Effector memory CD4-positive, alpha-beta T cell (primary cell): ENCODE measurements at places on chromosomes 5 and 9.

GRCh38 chr9:12875191-12875590 is 100.4 kb downstream of the LURAP1L start:
- DNase-seq = no peak
- no peaks in the 10 kb centered on the region for H3K4me1 ChIP-seq
- no peak overlapping the region for H3K4me3 ChIP-seq
- no peaks in the 10 kb centered on the region for H3K27me3 ChIP-seq
- no peaks in the 10 kb centered on the region for H3K36me3 ChIP-seq

DNA sequence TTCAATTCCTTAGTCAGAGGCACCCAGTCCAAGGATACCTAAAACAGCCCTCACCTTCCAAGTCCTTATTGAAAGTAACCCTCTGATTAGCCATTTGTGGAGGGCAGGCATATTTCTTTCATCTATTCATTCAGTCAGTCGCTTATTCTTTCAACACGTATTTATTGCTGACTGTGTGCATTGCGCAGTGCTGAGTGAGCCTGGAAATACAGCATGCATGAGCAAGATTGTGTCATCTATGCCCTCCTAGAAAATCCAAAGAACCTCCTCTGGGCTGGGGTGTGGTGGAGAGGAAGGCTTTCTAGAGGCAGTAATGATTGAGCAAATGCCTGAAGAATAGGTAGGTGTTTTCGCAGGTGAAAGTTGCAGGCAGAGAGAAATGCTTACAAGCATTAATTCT is 8.5 kb upstream of the FEM1C start:
- H3K27ac ChIP-seq = no peak overlapping the region
- H3K27me3 ChIP-seq = no peaks in the 10 kb centered on the region
- no peak overlapping the region for H3K4me3 ChIP-seq
- no peaks in the 10 kb centered on the region for H3K36me3 ChIP-seq
- DNase-seq = no peak
- no peaks in the 10 kb centered on the region for H3K4me1 ChIP-seq

DNA sequence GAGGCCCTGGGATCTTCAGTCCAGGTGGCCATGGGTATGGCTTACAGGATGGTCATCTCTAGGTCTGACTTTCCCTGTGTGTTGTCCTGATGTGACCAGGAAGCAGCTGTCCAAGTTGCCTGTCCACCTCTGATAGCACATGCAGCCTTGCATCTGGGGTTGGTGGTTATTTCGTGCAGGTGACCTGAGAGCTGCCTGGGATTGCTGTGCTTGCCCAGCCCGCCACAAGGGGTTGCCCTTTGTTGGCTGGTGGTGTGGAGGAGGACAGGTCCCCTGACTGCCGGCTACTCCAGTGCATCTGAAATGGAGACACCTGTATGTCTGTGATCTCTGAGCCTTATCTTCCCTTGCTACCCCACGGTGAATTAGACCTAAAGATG is 212.6 kb downstream of the ARHGAP26 start:
- H3K27ac ChIP-seq = no peak overlapping the region
- H3K36me3 ChIP-seq = no peaks in the 10 kb centered on the region
- DNase-seq = no peak

DNA sequence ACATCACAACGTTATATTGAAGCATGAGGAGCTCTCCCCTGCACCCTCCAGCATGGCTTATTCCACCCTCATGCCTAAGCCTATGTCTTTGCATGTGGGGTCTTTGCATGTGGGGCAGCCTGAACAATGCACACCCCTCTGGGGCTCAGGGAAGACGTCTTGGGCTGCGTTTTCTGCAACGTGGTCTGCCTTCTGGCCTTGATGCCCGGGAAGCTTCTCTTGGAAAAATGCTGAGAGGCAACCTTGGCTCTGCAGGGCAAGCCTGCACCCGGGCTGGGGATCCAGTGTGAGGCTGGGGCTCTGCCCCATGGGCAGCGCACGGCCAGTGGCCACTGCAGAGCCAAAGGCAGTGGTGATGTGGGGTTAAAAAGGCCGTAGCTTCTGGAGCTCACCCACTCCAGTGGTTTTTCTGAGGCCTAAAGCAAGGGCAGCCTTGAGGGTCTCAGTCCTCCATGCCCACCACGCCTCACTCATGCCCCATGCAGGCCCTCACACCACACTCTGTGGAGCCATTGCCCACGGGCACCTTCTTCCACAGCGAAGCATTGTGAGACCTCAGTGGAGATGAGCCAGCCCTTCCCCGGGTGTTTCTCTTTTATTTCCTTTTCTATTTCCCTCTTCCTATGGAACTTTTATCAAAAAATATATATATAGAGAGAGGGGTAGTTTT is 112.2 kb downstream of the MRPL36 start:
- no peaks in the 10 kb centered on the region for H3K27me3 ChIP-seq
- H3K27ac ChIP-seq = no peak overlapping the region
- no peak overlapping the region for H3K4me3 ChIP-seq

DNA sequence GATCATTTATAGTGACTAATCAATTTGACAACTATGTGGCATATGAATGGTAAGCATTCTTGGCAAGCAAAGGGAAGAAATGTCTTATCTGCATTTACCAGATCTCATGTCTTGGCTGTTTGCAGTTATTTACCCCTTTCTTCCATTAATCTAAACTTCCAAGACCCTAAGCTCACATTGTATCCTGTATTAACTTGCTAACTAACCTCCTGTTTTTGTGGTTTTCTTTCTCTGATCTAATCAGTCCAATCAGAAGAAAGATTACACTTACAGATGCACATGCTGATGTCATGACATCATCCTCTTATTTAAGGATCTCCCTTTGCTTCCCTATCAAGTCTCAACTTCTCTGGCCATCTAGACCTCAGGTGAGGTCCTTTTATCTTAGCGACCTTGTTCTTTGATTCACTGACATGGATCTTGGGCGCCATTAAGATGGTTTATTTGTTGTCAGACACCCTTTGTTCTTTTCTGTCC is 95.5 kb downstream of the F2RL2 start:
- H3K27ac ChIP-seq = no peak overlapping the region
- DNase-seq = no peak
- no peak overlapping the region for H3K4me3 ChIP-seq
- no peaks in the 10 kb centered on the region for H3K27me3 ChIP-seq
- H3K4me1 ChIP-seq = peaks cover 28% of the 10 kb centered on the region

DNA sequence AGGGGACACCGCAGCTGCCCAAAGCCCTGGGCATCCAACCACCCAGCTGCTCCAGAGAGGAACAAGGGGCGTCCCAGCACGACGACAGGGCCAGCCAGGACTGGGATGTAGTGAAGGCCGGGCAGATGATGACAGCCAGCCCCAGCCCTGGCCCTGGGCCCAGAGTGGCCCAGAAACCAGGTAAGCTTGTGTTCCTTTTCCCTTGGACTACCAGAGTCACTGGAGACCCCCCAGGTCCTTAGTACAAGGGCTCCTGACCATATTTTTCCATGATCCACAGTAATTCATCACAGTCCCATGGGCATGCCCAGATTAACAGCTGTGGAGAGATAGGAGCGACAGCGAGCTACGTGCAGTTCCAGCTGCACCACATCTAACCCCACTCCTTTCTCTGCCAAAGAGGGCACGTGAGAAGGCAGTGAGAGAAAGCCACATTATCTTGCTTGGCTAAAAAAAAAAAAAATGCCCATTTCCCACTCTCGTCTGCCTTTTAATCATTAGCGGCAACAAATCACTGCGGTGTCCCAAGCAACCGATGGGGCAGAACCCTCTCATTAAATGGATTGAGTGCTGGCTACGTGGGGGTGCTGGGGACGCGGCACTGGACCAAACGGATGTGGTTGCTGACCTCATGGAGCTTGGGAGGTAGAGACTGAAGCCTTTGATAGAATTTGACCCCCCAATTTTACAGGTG is 21.7 kb upstream of the SYNPO start:
- no peak overlapping the region for H3K4me3 ChIP-seq
- no peak overlapping the region for H3K27ac ChIP-seq
- no peak for DNase-seq
- H3K36me3 ChIP-seq = no peaks in the 10 kb centered on the region
- H3K4me1 ChIP-seq = peaks cover 2% of the 10 kb centered on the region
- H3K27me3 ChIP-seq = no peaks in the 10 kb centered on the region

DNA sequence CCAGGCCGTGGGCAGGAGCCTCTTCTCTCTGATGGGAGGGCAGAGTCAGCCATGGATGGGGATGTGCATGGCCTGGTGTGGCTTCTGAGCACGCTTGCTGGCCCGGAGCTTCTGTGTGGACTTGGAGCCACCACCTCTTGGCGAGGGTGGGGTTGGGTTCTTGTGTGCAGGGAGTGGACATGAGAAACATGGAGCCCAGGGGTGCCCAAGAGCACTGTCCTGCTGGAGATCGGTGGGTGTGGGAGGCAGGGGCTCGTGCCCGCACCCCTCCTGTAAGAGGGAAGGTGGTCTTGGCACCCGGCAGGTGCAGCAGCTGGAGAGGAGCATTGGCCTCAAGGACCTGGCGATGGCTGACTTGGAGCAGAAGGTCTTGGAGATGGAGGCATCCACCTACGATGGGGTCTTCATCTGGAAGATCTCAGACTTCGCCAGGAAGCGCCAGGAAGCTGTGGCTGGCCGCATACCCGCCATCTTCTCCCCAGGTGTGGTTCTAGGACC is 23.8 kb downstream of the FBXW5 start:
- peaks cover 61% of the 10 kb centered on the region for H3K36me3 ChIP-seq
- no peak overlapping the region for H3K27ac ChIP-seq
- no peaks in the 10 kb centered on the region for H3K4me1 ChIP-seq

- no peaks in the 10 kb centered on the region for H3K36me3 ChIP-seq
- H3K4me1 ChIP-seq = no peaks in the 10 kb centered on the region
- no peaks in the 10 kb centered on the region for H3K27me3 ChIP-seq
- H3K27ac ChIP-seq = no peak overlapping the region
- no peak overlapping the region for H3K4me3 ChIP-seq
- DNase-seq = no peak
Measured at GRCh38 chr9:21764846-21765245, 37.6 kb upstream of the MTAP start.

DNA sequence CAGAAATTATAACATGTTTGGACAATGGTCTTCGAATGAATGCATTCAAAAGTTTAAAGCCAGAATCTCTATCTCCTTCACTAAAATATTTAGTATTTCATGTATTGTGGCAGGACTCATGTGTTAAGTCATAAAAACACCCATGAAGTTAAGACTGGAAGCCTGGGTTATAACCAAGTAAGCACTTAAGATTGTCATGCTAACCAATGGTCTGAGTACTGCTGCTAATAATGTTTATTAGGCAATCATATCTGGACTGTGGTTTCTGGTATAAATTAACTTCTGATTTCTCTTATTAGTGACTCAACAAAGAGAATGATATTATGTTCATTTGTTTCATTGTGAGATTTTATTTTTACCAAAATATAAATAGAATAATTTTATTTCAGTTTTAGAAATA is 297.9 kb upstream of the EDIL3 start:
- H3K36me3 ChIP-seq = no peaks in the 10 kb centered on the region
- H3K4me1 ChIP-seq = no peaks in the 10 kb centered on the region
- no peak overlapping the region for H3K4me3 ChIP-seq
- H3K27ac ChIP-seq = no peak overlapping the region
- H3K27me3 ChIP-seq = no peaks in the 10 kb centered on the region

GRCh38 chr9:128716581-128717254 is 7.2 kb downstream of the ZDHHC12 start:
- peaks cover 14% of the 10 kb centered on the region for H3K36me3 ChIP-seq
- no peak overlapping the region for H3K4me3 ChIP-seq
- H3K27me3 ChIP-seq = no peaks in the 10 kb centered on the region
- H3K4me1 ChIP-seq = no peaks in the 10 kb centered on the region
- DNase-seq = no peak

- DNase-seq = no peak
- H3K4me1 ChIP-seq = no peaks in the 10 kb centered on the region
- no peak overlapping the region for H3K4me3 ChIP-seq
- no peak overlapping the region for H3K27ac ChIP-seq
- no peaks in the 10 kb centered on the region for H3K36me3 ChIP-seq
Measured at GRCh38 chr5:56755036-56755555, 60.3 kb upstream of the MAP3K1 start.

DNA sequence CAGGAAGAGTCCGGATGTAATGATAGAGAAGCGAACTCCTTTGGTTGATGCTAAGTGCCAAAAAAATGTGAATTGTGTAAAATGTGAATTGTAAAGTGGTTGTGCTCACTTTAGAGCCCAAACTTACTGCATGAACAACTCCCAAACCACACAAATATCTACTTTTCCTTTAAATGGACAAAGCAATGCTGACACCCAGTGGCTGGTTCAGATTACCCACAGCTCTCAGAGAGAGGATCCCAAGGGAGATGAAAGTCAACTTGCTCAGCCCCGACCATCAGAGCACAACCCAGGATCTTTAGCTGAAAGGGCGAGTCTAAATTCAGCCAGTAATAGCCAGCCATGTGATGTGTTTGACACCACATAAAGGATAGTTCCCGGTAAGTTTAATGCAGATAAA is 133.7 kb downstream of the NMUR2 start:
- no peaks in the 10 kb centered on the region for H3K4me1 ChIP-seq
- no peaks in the 10 kb centered on the region for H3K27me3 ChIP-seq
- no peaks in the 10 kb centered on the region for H3K36me3 ChIP-seq
- no peak for DNase-seq

- H3K27me3 ChIP-seq = no peaks in the 10 kb centered on the region
- DNase-seq = no peak
- H3K36me3 ChIP-seq = no peaks in the 10 kb centered on the region
Measured at GRCh38 chr5:38319491-38319890, 61.1 kb downstream of the EGFLAM start.

DNA sequence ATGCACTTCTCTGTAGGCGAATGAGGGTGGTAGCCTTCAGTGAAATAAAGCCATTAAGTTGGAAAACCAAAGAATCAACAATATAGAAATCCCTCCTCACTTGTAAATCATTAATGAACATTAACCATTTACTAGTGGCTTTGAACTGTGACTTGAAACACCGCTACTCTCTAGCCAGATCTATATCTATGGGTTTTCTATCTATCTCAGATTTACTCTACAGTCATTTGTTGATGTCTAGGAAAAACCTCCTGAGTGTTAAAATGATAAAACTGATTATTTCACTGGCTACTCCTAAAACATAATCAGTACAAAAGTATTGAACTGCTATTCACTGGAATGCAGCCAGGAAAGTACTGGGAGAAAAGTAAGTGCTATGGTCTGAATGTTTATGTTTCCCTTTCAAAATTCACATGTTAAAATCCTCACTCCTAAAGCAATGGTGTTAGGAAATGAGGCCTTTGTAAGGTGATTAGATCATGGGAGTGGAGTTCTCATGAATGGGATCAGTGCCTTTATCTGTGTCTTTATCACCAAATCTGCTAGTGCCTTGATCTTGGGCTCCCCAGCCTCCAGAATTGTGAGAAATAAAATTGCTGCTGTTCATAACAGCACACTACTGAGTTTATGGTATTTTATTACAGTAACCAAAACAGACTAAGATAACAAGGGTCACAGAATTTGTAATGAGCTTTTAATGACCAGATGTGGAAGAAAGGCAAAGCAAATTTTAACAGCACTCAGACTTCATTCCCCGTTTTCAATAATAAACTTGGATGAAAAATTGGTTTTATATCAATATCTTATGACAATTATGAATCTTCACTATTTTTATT is 8.6 kb upstream of the OXCT1 start:
- DNase-seq = no peak
- no peak overlapping the region for H3K27ac ChIP-seq
- H3K36me3 ChIP-seq = no peaks in the 10 kb centered on the region
- H3K4me3 ChIP-seq = no peak overlapping the region

GRCh38 chr9:115972362-115972761 is 181.2 kb upstream of the PAPPA start:
- H3K4me1 ChIP-seq = no peaks in the 10 kb centered on the region
- DNase-seq = no peak
- no peak overlapping the region for H3K27ac ChIP-seq
- H3K4me3 ChIP-seq = no peak overlapping the region
- H3K27me3 ChIP-seq = no peaks in the 10 kb centered on the region

- no peaks in the 10 kb centered on the region for H3K36me3 ChIP-seq
- no peaks in the 10 kb centered on the region for H3K27me3 ChIP-seq
- no peak overlapping the region for H3K27ac ChIP-seq
- DNase-seq = no peak
Measured at GRCh38 chr5:148937239-148937638, 110.8 kb downstream of the ADRB2 start.
